ENCODE measurements at places on chromosomes 16 and 17.

DNA sequence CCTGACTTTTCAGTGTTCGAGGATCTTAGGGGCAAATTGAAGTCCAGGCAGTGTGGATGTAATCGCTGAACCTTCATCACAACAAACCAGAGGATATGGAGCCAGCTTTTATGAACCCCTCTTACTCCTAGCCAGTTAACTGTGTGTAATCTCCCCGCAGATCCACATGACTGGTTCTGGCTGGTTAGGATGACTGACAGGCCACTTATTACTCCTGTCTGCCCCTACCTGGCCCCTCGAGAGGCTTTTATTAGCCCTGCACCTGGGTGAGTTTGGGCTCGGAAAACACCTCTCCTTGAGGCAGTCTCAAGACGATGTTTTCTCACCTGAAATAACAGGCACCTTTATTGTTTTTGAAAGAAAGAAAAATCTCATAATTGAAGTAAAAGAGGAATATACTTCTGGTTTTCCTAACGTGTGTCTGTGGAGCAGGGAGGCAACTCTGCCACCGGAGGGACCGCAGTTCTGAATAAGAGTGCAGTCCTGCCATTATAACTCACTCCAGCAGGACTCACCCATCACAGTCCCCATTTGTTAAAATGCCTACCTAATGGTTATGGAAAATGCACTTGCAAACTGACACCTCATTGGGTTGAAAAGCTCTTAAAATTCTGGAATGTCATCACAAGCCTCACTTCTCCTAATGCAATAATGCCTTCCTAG, 291.9 kb upstream of the N4BP1 start:
- DNase-seq: no peak

- no peak for DNase-seq
These were observed 13.4 kb downstream of the TBX2 start for GRCh38 chr17:61412860-61413660.

GRCh38 chr17:35257208-35257659, 14.4 kb downstream of the SLFN5 start:
- DNase-seq: no peak

- no peak for DNase-seq
These were observed 2.5 kb downstream of the MAF start for GRCh38 chr16:79598063-79598347.

GRCh38 chr16:57949595-57950238, 21.2 kb downstream of the CNGB1 start:
- DNase-seq: no peak

DNA sequence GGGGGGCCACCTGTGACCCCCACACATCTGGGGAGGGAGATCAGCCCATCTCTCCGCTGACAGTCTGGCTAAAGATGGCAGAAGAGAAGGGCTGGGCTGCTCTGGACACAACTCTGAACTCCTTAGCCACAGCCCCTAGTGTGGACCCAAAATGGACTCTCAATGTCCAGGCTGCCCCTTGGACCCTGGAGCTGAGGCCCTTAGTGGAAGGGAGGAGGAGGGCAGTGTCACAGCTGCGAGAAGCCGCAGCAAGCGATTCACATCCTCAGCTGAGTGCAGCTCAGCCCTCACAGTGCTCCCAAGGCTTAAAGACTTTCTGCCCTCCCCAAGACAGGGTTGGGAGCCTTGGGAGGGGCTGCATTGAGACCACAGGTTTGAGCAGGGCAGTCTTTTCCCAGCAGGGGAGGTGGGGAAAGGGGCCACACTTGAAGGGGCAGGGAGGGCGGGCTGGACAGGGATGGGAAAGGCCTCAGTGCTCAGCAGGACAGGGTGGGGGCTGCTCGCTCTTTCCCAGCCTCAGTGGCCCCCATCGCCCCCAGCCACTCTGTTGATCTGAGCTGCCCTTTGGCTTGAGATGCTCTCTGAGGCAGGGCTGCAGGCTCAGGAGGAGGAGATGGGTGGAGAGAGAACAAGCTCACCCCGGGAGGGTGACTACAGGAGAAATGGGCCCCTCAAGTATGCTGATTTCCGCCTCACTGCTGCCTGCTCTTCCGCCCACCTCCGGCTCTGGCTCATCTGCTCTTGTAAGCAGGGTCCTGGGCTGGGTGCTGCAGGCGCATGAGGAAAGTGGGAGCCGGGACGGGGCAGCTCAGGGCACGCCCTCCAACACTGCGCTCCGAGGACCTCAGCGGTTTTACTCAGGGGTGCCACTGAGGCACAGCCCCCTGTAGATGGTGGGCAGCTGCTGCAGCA, 50.9 kb upstream of the MTSS2 start:
- no peak for DNase-seq

GRCh38 chr16:50902457-50902856, 160.6 kb downstream of the CYLD start:
- no peak for DNase-seq

DNA sequence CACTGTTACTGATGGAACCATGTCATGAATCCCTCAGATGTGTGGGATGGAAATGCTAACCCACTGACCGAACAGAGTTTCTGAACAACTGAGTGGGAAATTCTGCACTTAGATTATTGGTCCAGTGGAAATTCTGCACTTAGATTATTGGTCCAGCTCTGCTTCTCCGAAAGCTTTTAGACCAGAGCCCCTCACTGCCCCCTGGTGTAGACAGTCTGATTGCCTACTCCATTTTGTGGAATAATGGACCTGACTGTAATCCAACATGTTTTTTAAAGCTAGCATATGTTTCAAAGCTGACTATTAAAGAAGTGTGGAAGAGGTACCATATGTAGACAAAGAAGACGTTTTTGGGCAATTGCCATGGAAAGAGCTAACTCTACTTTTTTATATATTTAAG, 50.3 kb upstream of the TBX2 start:
- no peak for DNase-seq

- DNase-seq: no peak
These were observed 27.0 kb upstream of the MRPS23 start for GRCh38 chr17:57876866-57877237.

DNA sequence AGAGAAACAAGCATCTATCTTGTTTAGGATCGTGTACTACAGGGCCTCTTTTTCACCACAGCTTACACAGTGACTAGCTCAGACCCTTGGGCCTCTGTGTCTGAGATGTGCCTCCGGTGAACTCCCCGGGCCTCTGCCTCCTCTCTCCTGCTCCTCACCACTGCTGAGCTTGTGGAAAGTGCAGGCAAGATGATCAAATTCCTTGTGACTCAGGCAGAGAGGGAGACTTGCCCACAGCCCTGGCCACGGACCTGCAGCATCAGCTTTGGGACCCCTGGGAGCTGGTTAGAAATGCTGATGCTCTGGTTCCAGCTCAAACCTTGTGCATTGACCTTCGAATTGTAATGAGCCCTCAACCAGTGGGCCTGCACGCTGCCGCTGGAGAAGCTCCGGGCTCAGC, 79.8 kb downstream of the ZDHHC7 start:
- DNase-seq: no peak

DNA sequence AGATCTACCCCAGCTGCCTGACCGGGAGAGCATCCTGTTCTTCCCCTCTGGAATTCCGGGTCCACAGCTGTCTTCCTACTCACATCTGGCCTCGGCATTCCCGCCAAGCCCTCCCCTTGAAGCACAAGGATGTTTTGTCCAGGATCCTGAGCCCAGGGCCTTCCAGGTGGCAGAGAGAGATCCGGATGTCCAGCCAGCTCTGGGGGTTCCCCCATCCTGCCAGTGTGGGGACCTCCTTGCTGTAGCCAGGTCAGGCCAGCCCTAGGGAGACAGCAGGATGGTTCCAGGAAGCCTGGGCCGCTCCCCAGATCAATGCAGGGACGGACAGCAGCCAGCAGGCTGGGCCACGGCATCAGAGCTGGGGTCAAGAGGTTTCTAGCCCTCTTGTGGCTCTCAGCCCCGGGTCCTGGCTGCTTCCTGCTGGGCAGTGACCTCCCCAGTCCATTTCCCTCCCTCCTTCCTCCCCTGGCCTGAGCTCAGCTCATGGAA, 55.3 kb downstream of the SOCS3 start:
- no peak for DNase-seq

GRCh38 chr17:66373944-66374817, 71.8 kb downstream of the PRKCA start:
- DNase-seq: peak; percentile 30

DNA sequence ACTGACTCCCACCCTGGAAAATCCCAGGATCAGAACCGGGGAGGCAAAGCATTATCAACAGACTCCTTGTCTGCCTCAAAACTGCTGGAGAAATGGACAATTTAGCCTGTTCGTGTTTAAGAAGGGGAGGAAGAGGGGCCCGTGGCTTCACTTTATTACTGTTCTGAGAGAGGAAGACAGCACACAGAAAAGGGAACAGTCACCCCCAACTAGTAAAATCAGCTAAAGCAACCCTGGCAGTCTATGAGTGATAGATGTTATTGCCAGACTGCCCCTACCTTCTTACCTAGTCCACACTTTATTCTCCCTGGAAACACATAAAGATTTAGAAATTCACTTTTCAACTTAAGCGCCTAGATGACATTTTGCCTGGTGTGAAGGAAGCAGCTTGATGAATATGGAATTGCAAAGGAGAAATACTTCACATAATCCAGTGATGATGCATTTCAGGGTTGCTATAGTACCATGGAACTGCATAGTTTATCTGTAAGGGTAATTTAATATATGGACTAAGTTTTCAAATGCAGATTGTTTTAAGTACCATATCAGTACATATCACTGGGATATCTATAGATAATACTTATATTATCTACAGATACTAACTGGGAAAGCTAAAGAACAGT, 36.9 kb upstream of the TRAP1 start:
- DNase-seq: no peak

- peak; percentile 30 for DNase-seq
These were observed 9.7 kb downstream of the NXN start for GRCh38 chr17:969811-970355.

DNA sequence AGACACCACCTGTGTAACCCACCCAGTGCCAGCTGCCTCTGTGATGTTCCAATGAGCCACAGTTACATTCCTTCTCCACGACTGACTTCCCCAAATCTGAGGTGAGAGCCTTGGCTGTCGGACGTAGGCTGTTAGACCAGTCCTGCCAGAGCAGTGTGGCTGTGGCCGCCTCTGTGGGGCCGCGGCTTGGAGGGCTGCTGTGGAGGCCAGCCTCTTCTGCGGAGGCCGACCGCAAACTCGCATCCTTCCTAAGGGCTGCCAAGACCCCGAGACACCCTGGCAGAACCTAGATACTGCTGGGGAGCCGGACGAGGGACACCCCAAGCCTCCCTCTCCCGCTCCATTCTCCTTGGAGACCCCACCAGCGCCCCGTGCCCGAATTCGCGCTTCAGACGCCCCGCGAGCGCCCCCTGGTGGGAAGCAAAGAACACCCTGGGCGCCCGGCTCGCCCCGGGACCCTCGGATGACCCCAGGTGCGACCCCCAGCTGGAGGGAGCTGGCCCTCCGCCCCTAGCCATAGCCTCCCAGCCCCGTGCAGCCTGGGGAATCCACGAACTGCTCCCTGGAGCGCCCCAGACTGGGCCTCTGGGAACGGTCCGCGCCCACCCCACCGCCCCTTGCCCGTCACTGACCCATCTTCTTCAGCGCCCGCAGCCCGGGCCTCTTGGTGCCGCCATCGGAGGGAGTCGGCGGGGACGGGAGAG, 547 bp downstream of the PLCD3 start:
- DNase-seq: peak; percentile 63

DNA sequence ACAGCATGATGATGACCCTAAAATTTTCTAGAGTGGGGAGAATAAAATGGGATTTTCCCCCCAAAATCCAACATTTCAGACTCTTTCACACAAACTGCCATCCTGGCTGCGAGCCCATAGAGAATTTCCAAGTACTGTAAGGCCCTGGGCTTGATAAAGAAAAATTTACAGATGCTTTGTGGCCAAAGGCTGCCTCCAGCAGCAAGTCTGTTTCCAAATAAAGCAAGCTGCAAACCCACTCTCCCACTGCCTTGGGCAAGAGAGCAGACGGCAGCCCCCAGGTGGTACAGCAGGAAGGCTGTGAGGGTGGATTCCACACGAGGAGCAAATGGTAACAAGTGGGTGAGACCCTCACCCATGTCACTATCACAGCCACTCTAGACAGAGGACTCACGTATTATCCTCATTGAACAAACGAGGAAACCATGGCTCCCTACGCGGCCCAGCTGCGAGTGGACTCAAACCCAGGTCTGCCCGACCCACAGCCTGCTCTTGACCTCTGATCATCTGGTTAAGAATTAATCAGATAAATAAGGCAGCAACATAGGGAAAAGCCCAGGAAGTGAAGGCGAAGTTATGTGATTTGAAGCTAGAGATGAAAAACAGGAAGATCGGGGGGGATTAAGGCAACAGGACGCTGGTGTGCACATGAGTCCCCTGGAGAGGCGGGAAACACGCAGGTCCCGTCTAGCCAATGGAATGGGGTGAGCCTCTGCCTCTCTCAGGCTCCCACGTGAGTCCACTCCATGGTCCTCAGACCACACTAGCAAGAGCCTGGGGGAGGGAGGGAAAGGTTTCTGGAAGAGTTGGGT, 37.4 kb downstream of the AXIN2 start:
- no peak for DNase-seq
